ENCODE measurements at places on chromosomes 7 and 10.

DNA sequence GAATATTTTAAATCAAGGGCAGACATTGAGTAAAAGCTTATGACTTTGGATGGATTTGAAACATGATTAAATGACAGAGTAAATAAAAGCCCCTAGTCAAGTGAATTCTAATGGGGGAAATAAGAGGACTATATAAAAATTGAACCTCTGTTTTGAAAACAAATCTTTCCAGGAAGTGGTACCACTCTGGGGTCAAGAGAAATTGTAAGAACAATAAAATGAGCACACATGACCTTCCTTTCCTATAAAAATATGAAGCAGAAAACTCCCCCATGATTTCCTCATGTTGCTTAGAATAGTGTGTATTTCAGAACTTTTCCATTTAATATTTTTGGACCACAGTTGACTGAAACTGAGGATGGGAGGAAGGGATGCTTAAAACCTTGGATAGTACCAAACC is 12.3 kb upstream of the CLDN12 start:
- no peak for DNase-seq

DNA sequence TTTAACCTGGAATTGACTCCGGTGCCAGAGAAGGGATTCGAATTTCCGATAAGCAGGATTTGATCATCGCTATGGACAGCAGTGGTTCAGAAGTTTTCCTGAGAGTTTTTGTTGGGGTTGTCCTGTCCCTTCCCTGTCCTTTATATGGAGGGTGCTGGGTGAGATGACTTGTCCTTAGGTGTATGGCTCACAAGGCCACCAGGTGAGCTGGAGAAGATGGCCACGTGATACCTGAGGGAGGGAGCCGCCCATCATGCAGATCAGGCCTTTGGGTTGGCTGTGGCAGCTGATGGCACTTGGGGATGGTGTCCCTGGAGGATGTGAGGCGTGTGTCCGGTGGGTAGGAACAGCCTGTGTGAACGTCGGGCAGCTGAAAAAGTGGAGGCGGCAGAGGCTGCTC is 187.7 kb downstream of the PTPN20 start:
- DNase-seq: no peak

- no peak for DNase-seq
Measured at GRCh38 chr7:1257221-1257620, 24.5 kb downstream of the UNCX start.

- no peak for DNase-seq
Measured at GRCh38 chr10:20277820-20278219, 461.6 kb downstream of the PLXDC2 start.

GRCh38 chr10:52249850-52250395 is 64.2 kb upstream of the DKK1 start:
- no peak for DNase-seq

- DNase-seq: no peak
Measured at GRCh38 chr10:43040482-43041256, 36.2 kb upstream of the RET start.

GRCh38 chr10:75187961-75188426 is 22.6 kb upstream of the VDAC2 start:
- DNase-seq: peak; percentile 66

DNA sequence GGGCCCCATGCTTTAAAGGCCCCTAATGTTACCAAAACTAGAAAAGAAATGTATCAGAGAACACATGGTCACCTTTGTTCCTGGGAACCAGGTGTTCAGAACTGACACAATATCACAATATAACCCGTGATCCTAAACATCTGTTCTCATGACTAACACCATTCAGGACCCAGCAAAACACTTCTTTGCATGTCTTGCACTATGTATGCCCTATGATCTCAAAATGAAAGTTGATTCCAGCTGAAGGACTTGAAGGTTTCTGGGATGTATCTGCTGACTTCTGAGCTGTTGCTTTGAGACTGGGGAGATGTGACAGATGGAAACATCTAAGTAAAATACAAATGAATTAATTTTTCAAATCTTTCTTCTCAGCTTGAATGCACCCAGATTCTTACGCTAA is 37.5 kb upstream of the PIK3CG start:
- DNase-seq: no peak

GRCh38 chr7:50660040-50660829 is 95.0 kb upstream of the DDC start:
- no peak for DNase-seq

- DNase-seq: no peak
Measured at GRCh38 chr10:86301971-86302370, 64.6 kb downstream of the GRID1 start.

DNA sequence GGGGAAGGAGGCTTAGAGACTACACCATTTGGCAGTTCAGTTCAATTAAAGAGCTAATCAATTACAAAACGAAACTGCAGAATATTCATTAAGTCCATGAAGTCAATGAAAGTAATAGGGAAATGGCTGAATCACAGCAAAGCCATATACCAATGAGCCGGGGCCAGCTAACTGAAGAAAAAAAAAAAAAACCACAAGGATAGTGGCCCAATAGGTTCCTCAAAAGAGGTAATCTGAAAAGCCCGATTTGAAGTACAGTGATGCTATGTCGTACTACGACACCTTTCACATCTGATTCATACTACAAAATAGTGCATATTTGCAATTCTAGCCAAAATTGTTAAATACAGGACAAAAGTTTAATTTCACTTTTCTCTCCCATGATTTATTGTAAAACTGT is 2.5 kb downstream of the ARHGAP12 start:
- DNase-seq: no peak

- DNase-seq: no peak
Measured at GRCh38 chr10:83476211-83476610, 663.1 kb upstream of the GHITM start.

DNA sequence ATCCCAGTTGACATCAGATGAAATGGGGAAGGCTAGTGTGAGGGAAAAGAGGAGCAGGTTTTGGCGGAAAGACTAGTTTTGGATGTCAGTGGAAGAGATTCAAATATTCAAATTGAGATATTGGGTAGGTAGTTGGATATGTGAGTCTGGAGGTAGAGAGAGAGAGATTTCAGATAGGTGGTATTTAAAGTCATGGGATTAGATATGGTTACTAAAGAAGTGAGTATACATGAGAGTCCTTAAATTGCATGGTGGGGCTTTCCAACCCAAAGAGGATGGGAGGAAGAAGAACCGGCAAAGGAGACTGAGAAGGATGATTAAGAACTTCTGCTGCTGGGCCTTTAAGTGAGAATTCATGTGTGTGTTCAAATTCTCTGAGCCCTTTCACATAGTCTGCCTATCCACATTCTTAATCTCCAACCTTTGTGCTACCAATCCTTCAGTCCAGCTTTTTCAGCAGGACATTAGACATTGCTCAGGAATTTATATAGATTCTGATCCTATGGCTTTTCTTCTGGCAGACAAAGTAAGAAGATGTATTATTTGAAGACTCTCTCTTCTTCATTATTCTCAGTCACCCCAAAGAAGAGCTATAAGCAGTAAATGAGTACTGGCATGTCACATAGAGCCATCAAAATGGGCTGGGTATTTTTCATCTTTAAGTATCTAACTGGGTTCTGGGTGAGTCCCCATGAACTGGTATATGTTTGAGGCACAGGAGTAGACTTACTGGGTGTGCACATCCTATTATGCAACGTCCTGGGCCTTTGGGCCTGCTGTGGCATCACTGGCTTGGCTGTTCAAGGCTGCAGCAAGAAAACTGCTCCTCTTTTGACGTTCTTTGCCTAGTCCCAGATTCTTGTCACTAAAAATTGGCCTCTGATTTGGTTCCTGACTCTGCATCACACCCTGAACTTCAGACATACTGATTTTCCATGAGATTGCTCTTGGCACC is 33.6 kb downstream of the ST7 start:
- DNase-seq: no peak

- DNase-seq: no peak
Measured at GRCh38 chr7:3112479-3113134, 68.9 kb upstream of the CARD11 start.

DNA sequence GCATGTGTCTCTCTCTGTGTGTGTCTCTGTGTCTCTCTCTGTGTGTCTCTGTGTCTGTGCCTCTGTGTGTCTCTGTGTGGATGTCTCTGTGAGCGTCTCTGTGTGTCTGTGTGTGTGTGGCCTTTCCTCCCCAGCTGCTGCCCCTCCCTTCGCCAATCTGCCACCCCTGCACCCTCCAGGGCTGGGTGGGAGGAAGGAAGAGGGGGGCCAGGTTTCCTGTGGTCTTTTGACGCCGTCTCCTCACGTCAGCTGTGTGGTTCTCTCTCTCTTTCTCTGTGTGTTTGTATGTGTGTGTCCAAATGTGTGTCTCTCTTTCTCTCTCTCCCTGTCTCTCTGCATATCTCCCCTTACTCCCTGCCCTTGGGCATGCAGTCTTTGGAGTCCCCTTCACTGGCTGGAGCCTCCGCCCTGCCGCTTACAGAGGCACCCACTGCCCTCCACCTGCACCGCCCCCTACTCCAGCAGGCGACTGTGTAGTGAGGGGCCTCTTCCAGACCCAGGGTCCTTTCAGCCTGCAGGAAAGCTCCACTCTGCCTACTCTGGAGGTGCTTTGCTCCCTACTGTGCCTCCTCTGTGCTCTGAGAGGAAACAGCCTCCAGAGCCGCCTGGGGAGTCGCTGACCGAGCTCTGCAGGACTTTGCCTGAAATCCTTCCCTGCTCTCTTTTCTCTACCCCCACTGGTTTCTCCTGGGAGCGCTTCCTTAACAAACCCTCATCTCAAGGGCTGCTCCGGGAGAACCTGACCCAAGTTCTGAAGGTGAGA is 44.2 kb upstream of the C10orf71 start:
- no peak for DNase-seq

GRCh38 chr10:21972584-21972983 is 30.9 kb downstream of the DNAJC1 start:
- DNase-seq: no peak

- peak; percentile 16 for DNase-seq
Measured at GRCh38 chr10:66917104-66917503, 8.7 kb upstream of the LRRTM3 start.

- DNase-seq: no peak
Measured at GRCh38 chr10:114038819-114039218, 4.8 kb upstream of the ADRB1 start.

DNA sequence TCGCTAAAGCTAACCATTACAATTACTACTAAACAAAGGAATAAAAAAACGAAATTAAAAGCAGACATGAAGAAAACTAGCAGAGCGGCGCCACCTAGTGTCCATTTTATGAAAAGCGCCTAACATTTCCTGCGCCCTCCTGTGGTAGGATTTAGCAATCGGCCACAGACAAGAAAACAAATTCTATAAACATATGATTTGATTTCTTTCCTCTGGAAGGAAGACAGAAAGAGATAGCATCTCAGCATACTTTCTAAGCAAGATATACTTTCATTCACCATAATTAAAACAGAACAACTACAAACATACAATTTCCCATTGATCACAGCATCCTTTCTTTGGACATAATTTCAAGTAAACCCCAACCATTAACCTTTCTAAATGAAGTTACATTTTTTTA is 337.7 kb upstream of the NPVF start:
- DNase-seq: peak; percentile 70

DNA sequence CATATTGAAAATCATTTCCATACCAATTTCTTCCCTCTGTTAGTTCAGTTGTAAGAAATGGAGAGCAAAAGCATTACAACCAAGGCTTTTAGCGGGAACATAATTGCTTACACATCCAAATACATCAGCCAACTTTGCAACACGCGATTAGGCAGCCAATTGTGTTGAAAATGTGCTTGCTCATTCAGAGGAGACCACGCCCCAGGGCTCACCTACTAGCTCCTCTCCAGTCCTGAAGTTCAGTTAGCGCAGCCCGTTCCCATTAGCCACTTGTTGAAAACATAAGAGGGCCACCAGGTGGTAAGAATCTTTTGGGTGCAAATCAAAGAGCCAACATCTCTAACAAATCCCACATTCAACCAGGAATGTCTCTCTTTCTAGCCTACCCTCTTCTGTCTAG is 213.2 kb upstream of the MDFIC start:
- DNase-seq: no peak

DNA sequence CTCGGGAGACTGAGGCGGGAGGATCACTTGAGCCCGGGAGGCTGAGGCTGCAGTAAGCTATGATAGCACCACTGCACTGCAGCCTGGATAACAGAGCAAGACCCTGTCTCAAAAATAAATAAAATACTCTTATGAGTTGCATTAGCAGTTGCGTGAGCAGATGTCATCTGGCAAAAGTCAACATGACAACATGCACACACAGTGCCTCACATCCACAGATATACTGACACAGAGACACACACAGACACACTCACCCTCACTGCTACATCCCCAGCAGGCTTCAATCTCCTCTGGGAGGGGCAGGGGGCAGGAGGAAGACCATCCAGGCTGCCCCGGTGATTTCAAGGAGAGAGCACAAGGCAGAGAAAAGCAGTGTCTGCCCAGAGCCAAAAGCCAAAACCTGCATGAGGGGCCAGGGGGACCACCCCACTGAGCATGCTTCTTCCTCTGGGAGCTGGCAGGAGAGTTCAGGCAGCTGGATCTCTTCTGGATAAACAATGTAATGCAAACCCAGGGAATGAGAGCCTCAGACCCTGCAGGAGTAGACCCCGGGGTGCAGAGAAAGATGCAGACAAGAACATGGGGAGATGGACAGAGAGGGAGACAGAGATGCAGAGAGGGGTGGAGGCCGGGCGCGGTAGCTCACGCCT is 9.6 kb upstream of the ELN start:
- DNase-seq: no peak

DNA sequence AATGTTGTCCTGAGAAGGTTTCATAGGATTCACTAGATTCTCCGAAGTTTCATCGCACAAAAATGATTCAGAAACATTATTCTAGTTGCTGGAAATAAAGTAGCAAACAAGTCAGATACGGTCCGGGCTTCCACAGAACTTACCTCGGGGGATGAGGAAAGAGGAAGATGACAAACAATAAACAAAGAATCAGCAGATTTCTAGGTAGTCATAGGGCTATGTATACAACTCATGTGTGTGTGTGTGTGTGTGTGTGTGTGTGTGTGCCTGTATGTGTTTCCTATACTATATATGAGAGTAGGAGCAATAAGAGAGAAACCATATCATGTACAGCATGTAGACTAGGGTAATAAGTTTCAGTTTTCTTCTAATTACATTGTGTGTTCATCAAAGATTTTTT is 16.5 kb downstream of the TMEM236 start:
- no peak for DNase-seq

DNA sequence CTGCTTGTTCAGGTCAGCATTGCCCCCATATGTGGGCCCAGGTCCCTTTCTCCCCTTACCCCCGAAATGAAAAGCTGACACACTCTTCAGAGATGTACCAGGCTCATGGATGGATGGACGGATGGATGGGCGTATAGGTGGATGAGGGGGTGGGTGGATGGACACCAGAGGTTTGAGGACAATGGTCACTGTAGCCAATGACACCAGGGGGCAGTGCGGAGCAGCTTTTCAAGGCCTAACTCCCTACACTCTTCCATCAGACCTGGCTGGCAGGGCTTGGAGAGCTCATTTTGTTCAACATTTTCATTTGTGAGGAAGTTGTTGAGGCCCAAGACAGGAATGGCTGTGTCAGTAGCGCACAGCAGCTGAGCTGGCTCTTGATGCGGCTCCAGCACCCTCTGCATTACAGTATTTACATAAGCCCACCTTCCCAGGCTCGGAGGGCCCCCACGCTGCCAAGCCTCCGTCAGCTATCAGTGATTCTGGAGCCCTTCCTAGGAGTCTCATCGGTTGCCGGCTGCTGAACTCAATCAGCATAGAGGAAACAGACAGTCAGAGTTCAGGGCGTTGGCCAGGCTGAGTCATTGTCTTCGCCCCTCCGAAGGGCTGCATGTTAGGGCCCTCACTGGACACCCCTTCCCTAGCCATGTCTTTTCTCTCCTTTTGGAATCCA is 11.6 kb upstream of the FFAR4 start:
- peak; percentile 53 for DNase-seq
